ENCODE measurements at places on chromosomes 1 and 21. TPM values are rescaled to one million over a fixed set of nuclear protein-coding genes. Genes with fewer than 3 reads are reported as not detected.

DNA sequence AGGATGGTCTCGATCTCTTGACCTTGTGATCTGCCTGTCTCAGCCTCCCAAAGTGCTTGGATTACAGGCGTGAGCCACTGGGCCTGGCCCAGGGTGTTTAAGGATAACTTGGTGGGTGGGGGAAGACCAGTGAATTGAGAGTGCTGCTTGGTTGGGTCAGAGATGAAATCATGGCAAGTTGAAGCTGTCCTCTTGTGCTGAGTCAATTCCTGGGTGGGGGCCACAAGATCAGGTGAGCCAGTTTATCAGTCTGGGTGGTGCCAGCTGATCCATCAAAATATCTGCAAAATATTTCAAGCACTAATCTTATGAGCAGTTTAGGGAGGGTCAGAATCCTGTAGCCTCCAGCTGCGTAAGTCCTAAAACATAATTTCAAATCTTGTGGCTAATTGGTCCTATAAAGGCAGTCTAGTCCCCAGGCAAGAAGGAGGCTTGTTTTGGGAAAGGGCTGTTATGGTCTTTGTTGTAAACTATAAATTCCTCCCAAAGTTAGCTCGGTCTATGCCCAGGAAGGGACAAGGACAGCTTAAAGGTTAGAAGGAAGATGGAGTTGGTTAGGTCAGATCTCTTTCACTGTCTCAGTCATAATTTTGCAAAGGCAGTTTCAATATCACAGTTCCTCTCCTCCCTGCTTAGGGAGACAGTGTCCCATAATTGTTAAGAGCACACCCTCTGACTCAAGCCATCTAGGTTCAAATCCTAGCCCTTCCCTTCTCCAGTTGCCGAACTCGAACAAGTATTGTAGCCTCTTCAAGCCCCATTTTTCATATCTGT lies 66.8 kb upstream of the BACH1 start:
- H3K4me3 ChIP-seq: no peak overlapping the region
- H3K4me1 ChIP-seq: peaks cover 22% of the 10 kb centered on the region
- H3K27me3 ChIP-seq: peaks cover 33% of the 10 kb centered on the region
- H3K36me3 ChIP-seq: no peaks in the 10 kb centered on the region

- no peaks in the 10 kb centered on the region for H3K4me1 ChIP-seq
- DNase-seq: no peak
- no peak overlapping the region for H3K4me3 ChIP-seq
- H3K36me3 ChIP-seq: no peaks in the 10 kb centered on the region
Measured at GRCh38 chr1:152182944-152183361, 23.9 kb upstream of the RPTN start.

Gene VSIG8
- total RNA-seq: not detected

DNA sequence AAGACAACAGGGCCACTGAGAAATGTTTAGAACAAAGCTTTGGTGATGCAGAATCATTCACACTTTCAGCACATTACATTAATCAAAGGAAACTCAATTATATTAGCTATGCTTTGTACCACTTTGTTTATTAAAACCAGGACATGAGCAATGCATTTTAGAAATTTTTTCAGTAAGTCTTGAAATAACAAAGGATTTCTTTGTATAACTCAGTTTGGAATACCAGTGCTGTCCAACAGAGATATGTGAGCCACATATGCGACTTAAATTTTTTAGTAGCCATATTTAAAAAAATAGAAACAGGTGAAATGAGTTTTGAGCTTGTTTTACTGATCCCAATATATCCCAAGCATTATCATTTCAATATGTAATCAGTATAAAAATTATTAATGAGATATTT lies 18.8 kb upstream of the F3 start:
- DNase-seq: no peak
- no peak overlapping the region for H3K4me3 ChIP-seq
- peaks cover 22% of the 10 kb centered on the region for H3K27me3 ChIP-seq
- no peaks in the 10 kb centered on the region for H3K4me1 ChIP-seq
- no peak overlapping the region for H3K27ac ChIP-seq
- H3K36me3 ChIP-seq: no peaks in the 10 kb centered on the region

Gene PER3
- 3.7 TPM for total RNA-seq

Gene HPCAL4
- 0.64 TPM for total RNA-seq

Gene F11R
- 11.0 TPM for total RNA-seq

DNA sequence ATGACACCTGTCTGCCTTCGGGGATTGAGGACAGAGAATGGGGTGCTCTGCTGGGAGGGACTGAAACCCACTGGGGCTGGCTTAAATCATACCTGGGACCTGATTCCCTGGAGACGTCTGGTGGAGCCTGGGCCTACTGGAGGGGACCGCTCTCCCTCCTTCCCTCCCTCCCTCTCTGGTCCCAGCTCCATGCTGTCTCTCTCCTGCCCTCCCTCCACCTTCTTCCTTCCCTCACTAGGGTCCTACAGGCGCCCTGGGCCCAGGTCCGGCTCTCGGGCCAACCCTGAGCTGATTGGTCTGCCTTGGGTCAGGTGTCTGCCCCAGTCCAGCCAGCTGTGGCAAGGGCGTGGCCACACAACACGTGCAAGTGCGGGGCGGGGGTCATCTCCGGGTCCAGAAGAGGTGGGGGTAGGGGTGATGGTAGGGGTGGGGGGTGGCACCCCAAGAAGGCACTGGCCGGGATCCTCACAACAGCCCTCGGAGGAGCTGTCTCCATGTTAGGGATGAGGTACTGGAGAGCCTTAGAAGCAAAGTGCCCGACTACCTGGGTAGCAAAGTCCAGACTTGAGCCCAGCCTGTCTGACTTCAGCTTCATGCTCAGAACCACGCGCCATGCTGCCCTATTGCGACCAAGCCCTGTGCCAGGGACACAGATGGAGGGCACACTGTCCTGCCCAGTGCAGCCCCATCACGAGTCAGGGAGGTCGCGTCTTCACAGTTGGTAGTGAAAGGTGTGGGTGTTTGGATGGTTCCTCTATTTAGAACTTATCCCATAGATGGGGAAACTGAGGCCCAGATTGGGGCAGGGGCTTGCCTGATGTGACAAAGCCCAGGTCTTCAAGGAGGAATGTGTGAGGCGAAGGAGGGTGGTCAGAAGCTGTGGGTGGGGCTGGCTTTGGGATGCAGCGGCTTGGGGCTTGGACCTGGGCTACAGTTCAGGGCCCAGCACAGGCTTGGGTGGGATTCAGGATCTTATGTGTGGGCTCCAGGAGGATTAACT lies 574.1 kb downstream of the PTPRU start:
- no peaks in the 10 kb centered on the region for H3K27me3 ChIP-seq
- DNase-seq: no peak
- no peak overlapping the region for H3K27ac ChIP-seq

GRCh38 chr1:164895026-164895912 lies 336.3 kb downstream of the PBX1 start:
- H3K4me1 ChIP-seq: no peaks in the 10 kb centered on the region
- H3K36me3 ChIP-seq: no peaks in the 10 kb centered on the region
- H3K4me3 ChIP-seq: no peak overlapping the region
- H3K27ac ChIP-seq: no peak overlapping the region

Gene FMOD
- total RNA-seq: not detected

Gene FRRS1
- 3.2 TPM for total RNA-seq

DNA sequence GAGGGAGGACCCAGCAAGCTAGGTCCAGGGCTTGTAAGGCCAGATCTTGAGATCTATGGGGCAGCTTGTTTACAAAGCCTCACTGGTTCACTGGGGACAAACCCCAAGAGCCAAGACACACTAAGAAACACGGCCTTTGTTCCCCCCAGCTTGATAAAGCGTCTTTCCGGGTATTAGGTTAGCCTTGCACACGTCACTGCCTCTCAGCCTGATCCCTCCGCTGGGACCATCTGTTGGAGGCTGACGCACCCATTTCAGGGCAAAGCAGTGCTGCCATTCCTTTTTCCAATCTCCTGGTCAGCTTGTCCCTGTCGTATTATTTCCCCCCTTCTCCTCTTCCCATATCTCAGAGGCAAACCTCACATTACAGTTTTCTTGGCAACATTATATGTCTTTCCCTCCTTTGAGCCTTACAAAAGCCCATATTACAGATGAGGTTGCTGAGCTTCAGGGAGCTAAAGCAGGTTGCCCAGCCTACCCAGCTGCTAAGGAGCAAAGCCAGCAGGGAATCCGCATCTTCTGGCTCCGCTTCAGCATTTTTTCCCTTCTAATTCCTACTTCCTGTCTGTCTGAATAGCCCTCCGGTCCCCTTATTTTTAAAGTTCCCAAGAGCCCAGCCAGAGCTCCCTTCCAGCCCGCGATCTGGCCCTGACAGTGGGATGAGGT lies 4.1 kb downstream of the HEYL start:
- no peaks in the 10 kb centered on the region for H3K36me3 ChIP-seq
- H3K27ac ChIP-seq: no peak overlapping the region
- no peak overlapping the region for H3K4me3 ChIP-seq
- H3K4me1 ChIP-seq: no peaks in the 10 kb centered on the region
- peaks cover 25% of the 10 kb centered on the region for H3K27me3 ChIP-seq

GRCh38 chr1:30816211-30817076 lies 58.9 kb upstream of the LAPTM5 start:
- no peak for DNase-seq
- no peaks in the 10 kb centered on the region for H3K36me3 ChIP-seq
- H3K4me1 ChIP-seq: no peaks in the 10 kb centered on the region
- H3K4me3 ChIP-seq: no peak overlapping the region

DNA sequence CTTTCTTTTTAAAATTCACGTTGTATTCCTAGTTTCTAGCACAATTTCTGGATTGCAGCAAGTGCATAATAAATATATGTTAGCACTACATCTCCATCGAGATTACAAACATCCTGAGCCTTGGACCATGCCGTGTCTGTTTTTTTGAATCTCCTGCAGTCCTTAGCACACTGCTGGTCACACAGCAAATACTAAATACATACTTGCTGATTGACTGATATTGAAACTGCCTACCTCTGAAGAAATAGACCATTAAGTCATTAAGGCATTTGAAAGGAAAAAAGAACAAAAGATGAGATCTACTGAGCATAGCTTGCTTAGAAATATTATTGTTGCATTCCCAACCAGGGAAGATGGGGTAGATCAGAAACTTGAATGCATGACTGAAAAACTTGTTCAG lies 369.1 kb downstream of the PTBP2 start:
- no peak overlapping the region for H3K4me3 ChIP-seq
- H3K27me3 ChIP-seq: no peaks in the 10 kb centered on the region
- H3K36me3 ChIP-seq: peaks cover 4% of the 10 kb centered on the region
- H3K27ac ChIP-seq: no peak overlapping the region
- no peaks in the 10 kb centered on the region for H3K4me1 ChIP-seq
- DNase-seq: no peak

DNA sequence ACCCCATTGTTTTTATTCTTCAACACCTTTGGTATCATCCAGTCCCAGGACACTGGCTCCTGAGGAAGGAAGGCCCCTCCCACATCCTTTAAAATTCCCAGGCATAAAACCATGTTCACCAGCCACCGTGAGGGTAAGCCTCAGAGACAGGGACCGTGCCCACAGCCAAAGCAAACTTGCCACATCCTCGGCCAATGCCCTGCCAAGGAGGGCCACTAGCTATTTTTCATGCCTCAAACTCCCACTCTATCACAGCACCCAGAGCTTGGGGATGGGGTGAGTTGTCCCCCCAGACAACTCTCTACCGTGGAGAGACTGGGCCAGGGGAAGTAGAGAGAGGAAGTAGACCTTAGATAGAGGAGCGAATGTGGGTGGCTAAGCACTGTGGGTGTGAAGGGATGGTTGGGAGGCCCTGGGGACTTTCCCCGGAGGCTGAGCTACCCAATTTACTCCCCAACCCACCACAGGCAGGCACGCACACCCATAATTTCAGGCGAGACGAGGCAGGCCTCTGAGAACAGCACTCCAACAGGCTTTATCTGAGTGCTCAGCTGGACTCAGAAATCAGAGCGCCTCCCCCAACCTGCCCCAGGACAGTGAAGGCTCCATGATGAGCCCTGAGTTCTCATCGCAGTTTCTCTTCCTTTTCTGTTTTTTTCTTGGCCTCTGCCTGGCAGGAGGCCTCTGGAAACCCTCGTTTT lies 15.9 kb upstream of the BTG2 start:
- H3K4me3 ChIP-seq: peak overlapping the region; percentile 92
- H3K27me3 ChIP-seq: no peaks in the 10 kb centered on the region
- peak overlapping the region; percentile 99 for H3K27ac ChIP-seq
- peaks cover 69% of the 10 kb centered on the region for H3K4me1 ChIP-seq
- H3K36me3 ChIP-seq: no peaks in the 10 kb centered on the region
- DNase-seq: peak; percentile 97

DNA sequence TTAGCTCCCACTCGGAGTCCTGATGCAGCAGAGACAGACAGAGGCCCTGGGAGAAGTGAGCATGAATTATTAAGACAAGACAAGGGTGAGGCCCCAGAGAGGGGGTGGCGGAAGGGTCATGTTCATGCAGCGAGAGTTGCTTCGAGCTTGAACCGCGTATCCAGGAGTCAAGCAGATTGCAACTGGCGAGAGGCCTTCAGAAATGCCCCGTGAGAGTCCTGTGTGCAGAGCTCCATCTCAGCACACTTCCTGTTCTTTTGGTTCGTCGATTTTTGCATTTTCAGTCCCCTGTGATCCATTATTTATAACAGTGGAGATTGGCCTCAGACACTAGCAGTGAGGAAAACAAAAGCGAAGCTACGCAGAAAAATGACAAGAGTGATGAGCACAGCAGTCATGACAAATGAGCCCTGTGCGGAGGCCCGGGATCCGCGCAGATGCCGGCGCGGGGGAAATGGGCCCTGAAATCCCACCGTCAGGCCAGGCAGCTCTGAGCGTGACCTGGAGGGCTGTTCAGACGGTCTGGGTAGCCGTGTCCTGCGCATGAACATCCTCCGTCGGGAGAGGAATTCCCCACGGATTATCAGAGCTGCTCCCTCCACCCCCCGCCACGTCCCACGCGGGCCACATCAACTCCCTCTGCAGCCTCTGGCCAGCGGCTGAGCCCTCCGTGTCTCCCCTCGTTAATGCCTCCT lies 15.0 kb downstream of the PDE9A start:
- H3K4me1 ChIP-seq: no peaks in the 10 kb centered on the region
- no peak overlapping the region for H3K4me3 ChIP-seq
- DNase-seq: no peak
- H3K36me3 ChIP-seq: no peaks in the 10 kb centered on the region
- H3K27ac ChIP-seq: no peak overlapping the region

DNA sequence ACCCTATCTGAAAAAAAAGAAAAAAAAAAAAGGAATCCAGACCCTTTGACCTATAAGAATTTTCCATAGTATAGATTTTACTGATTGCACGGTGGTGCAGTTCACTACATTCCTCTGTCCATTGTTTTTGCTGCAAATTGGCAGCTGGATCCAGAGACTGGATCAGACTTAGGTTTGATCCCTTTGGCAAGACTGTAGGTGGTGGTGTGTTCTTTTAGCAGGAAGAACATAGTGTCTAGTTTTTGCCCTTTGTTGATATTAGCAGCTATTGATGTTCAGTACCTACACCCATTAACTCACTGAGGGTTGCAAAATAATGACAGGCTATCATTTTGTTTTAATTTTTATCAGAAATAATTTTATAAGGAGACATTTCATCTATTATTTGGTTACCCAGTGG lies 37.1 kb downstream of the OSBPL9 start:
- no peak for DNase-seq
- H3K4me3 ChIP-seq: no peak overlapping the region

Gene LCA5L
- total RNA-seq: not detected

Gene CALML6
- 1.00 TPM for total RNA-seq

- H3K4me3 ChIP-seq: no peak overlapping the region
- H3K36me3 ChIP-seq: no peaks in the 10 kb centered on the region
- no peak overlapping the region for H3K27ac ChIP-seq
Measured at GRCh38 chr1:155184351-155184811, 10.7 kb downstream of the TRIM46 start.

Gene SRGAP2B
- total RNA-seq: 64.4 TPM
